ENCODE measurements at places on chromosomes 16 and 17. TPM values are rescaled to one million over a fixed set of nuclear protein-coding genes. Genes with fewer than 3 reads are reported as not detected.
A peak's percentile ranks its signal among the peaks of the same experiment; 100 is the strongest.

SULT1A4 gene
- 151 TPM for total RNA-seq

DNA sequence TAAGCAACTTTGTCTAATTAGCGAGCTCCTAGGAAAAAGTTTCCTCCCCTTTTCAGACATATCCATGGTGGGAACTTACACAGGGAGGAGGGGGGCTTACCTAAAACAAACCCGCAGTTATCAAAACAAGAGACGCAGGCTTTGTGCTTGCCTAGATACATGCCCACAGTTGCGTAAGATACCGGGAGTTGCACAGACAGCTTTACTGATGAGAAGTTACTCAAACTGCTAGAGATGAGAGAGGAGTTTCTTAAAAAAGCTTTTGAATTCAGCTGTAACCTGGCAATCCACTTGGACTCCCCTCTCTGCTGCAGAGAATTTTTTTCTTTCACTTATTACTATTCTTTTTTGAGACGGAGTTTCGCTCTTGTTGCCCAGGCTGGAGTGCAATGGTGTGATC lies 6.8 kb upstream of the ZP2 start:
- peak; percentile 52 for DNase-seq

- no peak for DNase-seq
Observed at GRCh38 chr16:69013991-69014390, 91.5 kb upstream of the HAS3 start.

CDH8 gene
- total RNA-seq, result not detected

BRICD5 gene
- total RNA-seq, result 1.7 TPM

GRCh38 chr17:40551091-40551878 lies 14.0 kb downstream of the CCR7 start:
- peak; percentile 100 for DNase-seq

- DNase-seq, result no peak
Observed at GRCh38 chr16:50675686-50676610, 5.2 kb downstream of the SNX20 start.

DNA sequence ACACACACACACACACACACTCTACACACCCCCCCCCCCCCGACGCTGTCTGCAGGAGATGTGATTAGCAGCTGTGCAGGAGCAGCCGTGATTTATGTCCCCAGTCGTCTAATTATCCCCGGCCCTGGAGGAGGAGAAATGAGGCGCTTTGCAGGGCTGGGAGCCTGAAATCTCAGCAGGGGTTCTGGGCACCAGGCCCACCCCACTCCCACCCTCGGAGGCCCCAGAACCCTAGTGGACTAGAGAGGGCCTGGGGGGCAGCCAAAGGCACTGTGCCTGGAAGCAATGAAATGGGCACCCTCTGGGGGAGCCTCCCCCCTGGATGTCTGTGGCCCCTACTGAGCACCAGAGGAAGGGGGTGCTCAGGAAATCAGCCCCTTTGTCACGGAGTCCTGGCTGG lies 134.2 kb upstream of the CIBAR2 start:
- no peak for DNase-seq

- no peak for DNase-seq
Observed at GRCh38 chr17:46121841-46122485, 71.3 kb downstream of the KANSL1 start.

DNA sequence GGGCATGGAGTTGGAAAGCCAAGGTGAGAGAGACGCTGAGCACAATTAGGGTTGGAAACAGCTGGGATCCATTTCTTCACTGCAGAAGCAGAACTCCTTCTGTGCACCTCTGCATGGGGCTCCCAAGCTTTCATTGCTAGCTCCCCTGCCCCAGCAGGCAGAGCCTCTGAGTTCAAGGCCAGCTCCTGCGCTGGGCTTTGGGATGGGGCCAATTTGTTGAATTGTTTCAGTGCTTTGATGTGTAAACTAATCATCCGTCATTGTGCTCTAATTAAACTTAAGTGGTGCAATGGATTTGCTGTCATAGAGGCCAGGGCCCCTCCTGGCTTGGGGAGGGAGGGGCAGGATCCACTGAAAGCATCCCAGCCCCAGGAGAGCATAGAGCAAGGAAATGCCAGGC lies 13.5 kb upstream of the LYRM9 start:
- no peak for DNase-seq

PERCC1 gene
- total RNA-seq, result 0.15 TPM

- peak; percentile 20 for DNase-seq
Observed at GRCh38 chr16:74304164-74304834, 7.7 kb downstream of the PSMD7 start.

DNA sequence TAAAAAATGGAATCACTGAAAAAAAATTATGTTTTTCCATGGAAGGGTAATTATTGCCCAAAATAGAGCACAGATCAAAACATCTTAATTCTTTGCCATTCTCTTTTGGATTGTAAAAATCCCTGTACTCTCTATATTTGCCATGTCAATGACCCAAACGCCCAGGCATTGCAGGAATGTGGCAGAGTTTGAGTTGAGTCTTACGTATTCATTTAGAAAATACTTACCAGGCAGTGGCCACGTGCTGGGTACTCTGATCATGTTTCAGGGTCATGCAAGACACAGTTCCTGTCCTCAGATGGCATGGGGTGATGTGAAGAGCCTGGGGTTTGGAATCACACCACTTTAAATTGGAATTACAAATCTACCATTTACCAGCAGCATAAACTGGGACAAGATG lies 267.7 kb downstream of the ABCC12 start:
- DNase-seq, result peak; percentile 75

GRCh38 chr16:15743657-15744056 lies 93.6 kb downstream of the NDE1 start:
- no peak for DNase-seq

- DNase-seq, result no peak
Observed at GRCh38 chr17:39920218-39921210, 2.1 kb upstream of the GSDMB start.

GRCh38 chr16:3579776-3580175 lies 2.6 kb upstream of the NLRC3 start:
- DNase-seq, result no peak

GRCh38 chr17:39625198-39625785 lies 1.5 kb upstream of the PPP1R1B start:
- DNase-seq, result no peak

- DNase-seq, result no peak
Observed at GRCh38 chr17:49297141-49297540, 64.9 kb downstream of the ZNF652 start.

- DNase-seq, result no peak
Observed at GRCh38 chr16:19488213-19488640, 33.7 kb downstream of the GDE1 start.

DNA sequence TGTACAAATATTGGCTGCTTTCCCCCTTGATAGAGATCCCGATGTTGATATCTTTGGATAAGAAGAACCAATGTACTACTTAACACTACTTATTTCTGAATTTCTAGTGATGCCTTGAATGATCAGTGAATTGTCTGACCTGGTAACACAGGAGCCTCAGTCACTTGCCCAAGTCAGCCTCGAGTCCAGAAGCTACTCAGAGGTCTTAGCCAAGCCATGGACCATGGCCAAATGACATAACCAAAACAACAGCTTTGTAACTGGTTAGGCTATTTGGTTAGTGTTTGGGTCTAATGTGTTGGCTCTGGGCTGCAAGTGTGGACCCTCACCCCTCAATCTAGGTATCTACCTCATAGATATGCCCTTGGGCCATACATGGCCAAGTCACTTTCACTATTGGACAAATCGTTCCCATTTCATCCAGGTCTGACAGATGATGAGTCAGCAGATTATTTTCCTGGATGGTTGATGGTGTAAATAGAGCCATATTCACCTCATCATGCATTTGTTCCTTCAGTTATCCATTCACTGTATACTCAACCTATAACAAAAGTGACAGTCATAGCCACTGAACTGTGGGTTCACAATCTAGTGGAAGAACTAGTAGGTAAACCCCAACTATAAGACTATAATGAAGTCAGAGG lies 3.5 kb downstream of the RBFOX1 start:
- DNase-seq, result no peak

GRCh38 chr17:49216953-49217650 lies 6.6 kb downstream of the ABI3 start:
- no peak for DNase-seq

GRCh38 chr17:7328840-7329373 lies at the start of gene NEURL4:
Gene NEURL4, minus strand, starts transcription at chr17:7329335. Its CDS starts 23 bp downstream, at chr17:7329312.
- no peak for DNase-seq

DNA sequence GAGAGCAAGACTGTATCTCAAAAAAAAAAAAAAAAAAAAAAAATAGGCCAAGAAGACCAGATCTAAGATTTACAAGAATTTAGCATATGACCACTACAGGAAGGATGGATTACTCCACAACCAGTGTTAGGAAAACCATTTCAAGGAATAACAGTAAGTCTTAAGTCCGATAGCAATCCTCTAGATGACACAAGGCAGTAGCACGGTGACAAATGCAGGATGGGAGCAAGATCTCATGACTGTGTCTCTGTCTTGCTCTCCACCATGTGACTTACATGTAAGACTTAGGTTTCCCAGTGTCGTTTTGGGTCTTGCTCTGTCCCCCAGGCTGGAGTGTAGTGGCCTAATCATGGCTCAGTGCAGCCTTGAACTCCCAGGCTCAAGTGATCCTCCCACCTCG lies 27.8 kb downstream of the C16orf96 start:
- DNase-seq, result no peak

GRCh38 chr17:36030956-36031355 lies 13.2 kb upstream of the CCL23 start:
- DNase-seq, result no peak

DNA sequence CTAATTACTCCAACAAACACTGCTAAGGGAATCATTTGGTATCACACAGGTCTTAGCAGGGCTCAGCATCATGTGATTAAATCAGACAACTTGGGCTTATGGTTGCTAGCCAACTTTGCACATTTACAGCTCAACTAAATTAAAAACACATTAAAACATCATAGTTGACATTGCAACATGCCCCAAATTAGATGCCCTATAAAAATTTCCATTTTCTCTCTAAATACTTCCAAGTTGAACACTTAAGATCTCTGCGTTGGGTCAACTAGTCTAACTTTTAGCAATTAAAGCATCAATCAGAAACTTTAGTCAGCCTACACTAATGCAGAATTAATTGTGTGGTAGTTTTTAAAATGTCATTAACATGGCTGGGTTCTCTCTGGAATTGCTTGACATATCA lies 12.1 kb downstream of the DNAJC7 start:
- DNase-seq, result no peak

- DNase-seq, result no peak
Observed at GRCh38 chr16:85626191-85626981, 13.3 kb downstream of the GSE1 start.

GRCh38 chr17:18921485-18921884 lies 30.5 kb upstream of the SLC5A10 start:
- DNase-seq, result no peak

OR1F1 gene
- not detected for total RNA-seq

GPR139 gene
- total RNA-seq, result not detected

DNA sequence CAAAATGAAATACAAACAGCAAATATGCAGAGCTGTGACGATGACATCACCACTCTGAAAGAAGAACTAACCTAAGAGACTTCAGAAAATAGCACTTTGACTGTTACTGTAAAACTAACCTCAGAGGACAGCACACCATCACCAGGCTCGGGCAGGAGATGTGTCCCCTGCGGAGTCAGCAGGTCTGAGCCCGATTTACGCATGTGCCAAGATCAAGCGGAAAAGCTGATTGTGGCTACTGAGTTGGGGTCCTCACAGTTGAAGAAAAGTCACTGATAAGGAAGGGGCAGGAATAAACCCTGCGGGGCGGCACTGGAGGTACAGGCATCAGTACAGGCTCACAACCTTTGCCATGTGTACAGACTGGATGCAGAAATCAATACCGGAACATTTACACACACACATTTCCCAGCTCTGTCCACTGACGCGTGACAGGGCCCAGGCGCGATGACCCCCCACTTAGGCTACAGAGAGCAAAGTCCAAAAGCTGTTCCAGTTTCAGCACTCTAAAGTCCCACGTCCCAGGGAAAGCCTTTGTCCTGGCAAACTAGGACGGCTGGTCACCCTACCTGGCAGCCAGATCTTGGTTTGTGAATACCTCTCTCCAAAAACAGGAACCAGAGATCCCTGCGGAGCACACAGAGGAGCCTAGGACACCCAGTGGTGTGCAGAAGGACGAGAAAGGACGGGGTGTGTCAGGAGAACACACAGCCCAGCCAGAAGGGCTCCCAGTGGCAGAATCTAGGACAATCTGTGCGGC lies 21.5 kb downstream of the TRAP1 start:
- peak; percentile 94 for DNase-seq

GRCh38 chr17:1590029-1590746 lies 27.6 kb upstream of the PITPNA start:
- DNase-seq, result peak; percentile 90

TK1 gene
- total RNA-seq, result 96.0 TPM

DNA sequence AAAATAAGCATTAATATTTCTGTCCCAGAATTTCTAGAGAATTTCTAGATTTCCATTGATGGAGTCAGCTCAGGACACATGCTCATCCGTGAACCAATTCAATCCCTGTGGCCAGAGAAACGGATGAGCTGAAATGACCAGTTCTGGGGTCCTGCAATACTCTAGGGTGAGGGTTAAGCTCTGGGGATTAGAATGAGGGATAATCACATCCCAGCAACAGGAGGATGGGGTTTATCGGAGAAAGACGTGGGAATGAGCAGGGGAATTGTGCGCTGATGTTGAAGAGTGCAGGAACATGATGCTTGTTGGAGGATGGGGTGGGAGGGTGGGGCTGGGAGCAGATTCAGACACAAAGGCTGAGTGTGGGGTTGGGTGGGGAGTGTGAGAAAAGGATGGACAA lies 64.1 kb downstream of the SLC5A11 start:
- no peak for DNase-seq

DNA sequence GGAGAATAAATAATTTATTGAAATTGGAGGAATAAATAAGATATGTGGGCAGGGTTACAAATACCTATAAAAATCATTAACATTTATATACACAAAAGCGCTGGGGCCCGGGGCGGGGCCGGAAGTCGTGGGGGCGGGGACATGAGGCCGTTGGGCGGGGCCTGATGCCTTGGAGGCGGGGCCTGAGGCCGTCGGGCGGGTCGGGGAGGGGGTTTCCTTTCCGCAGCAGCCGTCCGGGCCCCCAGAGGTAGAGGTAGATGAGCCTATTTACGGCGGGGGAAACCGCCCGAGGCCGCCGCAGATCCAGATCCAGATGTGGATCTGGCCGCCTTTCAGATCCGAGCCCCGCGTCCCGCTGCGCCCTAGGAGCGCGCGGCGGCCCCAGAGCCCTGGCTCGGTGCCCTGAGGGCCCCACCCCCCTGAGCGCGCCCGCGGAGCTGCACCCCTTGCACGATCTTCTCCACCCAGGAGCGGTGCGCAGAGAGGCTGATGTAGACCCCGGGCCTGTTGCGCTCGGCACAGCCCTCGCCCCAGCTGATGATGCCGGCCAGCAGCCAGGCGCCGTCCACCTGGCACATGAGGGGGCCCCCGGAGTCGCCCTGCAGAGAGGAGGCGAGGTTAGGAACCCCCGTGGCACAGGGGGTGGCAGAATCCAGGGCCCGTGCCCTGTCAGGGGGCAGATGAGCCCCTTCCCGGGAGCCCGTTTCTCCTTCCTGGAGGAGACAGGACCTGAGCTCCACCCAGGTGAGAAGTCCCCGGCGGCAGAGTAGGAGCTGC lies 5.1 kb downstream of the PRSS22 start:
- DNase-seq, result no peak

All from HepG2 (cell line).